Stimulated activated CD4-positive, alpha-beta T cell treated with anti-CD3 and anti-CD28 coated beads, Interleukin-1b, Interleukin-23, amount 100 ng/mL, for 48 hours (primary cell): ENCODE measurements at places on chromosomes 1 and 21.

DNA sequence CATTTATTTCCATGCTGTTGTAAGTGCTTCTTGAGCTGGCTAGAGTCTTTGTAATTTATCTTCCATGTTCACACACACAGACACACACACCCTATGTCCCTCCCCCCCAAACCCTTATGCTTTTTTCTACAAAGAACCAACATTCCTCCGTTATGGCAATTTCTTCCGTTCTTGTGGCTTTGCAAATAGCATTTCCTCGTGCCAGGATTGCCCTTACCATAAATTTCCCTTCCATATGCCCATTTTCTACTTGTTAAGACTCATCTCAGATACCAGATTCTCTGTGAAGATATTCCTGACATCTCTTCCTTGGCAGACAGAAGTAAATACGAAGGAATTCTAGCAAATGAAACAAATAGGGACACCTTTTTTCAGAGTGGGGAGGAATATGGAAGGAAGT is 26.0 kb downstream of the RALGPS2 start:
- DNase-seq: no peak

- no peak for DNase-seq
Measured at GRCh38 chr1:114559356-114559755, 22.1 kb downstream of the BCAS2 start.

DNA sequence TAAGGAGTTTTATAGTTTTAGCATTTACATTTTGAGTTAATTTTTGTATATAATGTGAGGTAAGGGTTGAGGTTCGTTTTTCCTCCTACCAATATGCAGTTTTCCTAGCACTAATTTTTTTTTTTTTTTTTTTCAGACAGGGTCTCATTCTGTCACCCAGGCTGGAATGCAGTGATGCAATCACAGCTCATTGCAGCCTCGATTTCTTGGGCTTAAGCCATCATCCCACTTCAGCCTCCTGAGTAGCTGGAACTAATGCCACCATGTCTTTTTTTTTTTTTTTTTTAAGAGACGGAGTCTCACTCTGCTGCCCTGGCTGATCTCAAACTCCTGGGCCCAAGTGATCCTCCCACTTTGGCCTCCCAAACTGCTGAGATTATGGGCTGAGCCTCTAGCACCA is 2.5 kb upstream of the UBASH3A start:
- no peak for DNase-seq

GRCh38 chr1:176904057-176904751 is 260.3 kb downstream of the ASTN1 start:
- DNase-seq: no peak

GRCh38 chr1:201471772-201472171 is 2.8 kb upstream of the PHLDA3 start:
- DNase-seq: no peak

DNA sequence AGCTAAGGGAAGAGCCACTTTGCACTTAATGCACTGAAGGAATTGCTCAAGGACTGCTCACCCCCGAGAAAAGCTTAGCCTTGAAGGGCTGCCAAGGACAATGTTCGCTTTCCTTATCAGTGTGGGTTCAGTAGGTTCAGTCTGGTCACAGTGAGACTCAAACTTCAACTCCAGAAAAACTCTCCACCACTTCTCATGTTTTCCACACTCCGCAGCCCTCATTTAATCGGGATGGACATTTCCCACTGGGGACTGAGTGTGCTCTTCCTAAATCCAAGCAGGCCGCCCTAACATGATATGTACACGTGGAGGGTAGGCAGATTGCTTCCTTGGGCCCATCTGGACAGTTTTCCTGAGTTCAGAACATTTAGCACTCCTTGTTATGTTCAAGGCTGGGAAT is 19.5 kb downstream of the SUSD4 start:
- DNase-seq: no peak

DNA sequence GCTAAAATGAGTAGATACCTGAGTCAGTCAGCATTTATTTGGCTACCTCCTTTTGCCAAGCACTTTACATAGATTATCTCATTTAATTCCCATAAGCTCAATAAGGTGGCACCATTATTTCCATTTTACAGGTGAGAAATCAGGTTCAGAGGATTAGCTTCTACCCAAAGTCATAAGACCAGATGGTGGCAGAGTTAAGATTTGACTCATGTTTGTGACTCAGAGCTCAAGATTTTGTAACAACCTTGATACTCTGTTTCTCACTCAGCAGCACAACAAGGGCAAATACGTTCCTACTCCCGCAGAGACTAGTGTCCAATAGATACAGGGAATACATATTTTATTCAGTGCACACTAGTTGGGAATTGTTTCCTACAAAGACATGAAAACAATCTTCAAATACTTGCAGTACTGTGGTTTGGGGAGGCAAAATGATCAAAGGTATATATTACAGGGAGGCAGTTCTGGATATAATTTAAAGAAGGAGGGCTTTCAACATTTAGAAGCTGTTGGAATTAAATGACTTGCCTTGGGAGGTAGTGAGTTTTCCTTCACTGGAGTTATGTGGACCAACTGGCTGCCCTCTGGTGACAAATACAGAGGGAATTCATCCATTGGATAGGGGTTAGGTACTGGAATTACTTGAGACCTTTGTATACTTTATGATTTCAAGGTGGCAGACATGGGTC is 3.6 kb downstream of the LEPR start:
- no peak for DNase-seq

- DNase-seq: no peak
Measured at GRCh38 chr1:91764471-91765115, 121.4 kb downstream of the TGFBR3 start.
